CD14-positive monocyte (primary cell): ENCODE measurements at places on chromosomes 1 and 21.

- no peak for DNase-seq
Measured at GRCh38 chr1:99650773-99651437, 5.0 kb downstream of the PALMD start.

DNA sequence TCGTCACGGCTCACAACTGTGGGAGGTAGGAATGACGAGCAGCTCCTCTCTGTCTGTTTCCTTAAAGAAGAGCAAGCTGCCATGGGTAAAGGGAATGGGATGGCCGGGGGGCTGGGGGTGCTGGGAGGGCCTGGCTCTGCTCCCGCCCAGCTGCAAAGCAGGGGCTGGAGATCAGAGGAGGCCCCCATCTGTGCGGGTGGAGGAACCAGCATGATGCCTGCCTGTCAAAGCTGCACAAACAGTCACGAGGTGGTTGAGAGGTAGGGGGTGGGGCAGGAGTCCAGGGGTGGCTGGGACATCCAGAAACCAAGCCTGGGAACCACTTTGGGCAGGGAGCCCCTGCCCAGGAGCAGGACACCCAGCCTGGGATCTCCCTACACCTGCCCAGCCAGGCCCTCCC, 12.6 kb downstream of the SLC41A1 start:
- DNase-seq = no peak

- DNase-seq = no peak
Measured at GRCh38 chr1:92957030-92957734, 4.1 kb downstream of the DIPK1A start.

DNA sequence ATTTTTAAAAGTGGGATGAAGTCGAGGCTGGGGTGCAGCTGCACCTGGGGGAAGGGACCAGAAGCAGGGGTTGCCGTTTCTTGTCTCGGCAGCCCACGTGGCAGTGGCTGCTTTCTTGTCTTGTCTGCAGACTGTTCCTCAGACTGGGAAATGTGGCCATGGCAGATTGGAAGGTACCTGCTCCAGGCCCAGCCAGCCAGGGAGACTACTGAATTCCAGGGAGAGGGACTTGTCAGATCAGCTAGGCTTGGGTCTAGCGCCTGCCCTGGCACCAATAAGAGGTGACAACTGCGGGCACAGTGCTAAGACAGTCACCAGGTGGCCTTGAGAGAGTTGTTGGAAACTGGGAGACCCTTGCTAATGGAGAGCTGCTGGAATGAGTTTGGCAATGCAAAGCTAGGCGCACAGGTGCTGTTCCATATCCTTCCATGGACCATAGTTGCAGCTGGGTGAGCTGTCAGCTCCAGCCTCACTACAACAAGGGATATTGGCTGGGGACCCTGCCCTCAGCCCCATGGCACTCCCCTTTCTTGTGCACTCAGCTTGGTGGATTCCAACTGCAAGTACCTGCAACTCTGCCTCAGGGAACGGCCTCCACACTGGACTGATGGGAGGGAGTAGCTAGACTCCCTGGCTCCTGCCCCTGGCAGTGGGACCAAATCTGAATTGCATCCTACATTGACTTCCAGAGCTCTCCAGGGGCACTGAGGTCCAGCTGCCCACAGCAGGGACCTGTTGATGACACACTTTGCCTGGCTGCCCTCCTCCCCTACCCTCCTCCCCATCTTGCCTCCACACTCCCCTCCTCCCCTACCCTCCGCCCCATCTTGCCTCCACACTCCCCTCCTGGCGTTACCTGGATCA, 9.9 kb upstream of the IL22RA1 start:
- no peak for DNase-seq

DNA sequence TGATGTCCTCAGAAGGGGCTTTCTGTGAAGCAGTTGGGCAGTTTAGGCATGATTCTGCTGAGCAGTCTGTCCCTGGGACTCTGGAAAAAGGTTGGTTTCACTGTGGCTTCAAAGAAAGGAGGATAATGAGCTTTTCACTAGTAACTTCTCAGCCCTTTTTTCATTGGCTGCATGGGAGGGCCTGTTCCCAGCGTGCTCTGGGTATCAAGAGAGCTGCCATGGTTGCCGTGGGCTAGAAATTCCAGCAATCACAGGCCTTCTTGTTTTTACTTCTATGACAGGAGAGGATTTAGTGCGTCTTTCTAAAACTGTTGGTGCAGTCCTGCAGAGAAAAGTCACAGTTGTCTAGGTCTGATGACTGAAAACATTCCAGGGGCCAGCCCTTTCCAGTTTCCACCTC, 7.2 kb downstream of the SZRD1 start:
- no peak for DNase-seq

DNA sequence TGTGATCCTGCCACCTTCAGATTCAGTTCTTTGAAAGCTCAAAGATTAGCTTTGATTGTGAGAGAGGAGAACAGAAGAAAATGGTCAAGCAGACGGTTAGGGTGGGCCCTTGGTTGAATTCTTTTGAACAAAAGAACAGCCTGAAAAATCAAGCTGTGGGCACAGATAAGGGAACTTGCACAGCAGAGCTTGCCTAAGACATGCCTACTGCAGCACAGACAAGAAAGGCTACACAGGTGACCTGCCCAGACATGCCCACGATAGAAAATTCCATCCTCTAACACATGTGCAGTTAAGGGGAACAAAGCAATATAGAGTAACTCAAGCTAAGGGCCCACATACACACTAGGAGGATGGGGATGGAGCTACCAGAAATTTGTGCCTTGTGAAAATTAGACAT, 512.5 kb upstream of the LRRC7 start:
- no peak for DNase-seq

DNA sequence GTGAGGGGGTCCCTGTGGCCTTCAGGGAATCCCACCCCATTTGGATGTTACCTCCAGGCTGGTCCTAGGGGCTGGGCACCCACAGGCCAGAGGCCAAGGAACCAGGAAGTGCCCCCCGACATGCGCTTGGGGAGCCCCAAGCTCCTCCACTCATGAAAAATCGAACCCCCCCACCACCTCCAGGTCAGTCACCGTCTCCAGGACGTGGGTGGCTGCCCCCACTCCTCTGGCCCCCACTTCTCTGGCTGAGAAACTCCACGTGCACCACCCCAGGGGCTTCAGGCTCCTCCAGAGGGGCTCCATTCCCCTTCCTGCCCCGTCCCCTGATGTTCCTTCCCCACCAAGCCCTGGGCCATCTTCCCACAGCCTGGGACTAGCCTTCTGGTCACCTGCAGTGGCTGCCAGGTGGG, 30.5 kb upstream of the POFUT2 start:
- no peak for DNase-seq

- DNase-seq = no peak
Measured at GRCh38 chr1:231241750-231242149, 738 bp downstream of the GNPAT start.

DNA sequence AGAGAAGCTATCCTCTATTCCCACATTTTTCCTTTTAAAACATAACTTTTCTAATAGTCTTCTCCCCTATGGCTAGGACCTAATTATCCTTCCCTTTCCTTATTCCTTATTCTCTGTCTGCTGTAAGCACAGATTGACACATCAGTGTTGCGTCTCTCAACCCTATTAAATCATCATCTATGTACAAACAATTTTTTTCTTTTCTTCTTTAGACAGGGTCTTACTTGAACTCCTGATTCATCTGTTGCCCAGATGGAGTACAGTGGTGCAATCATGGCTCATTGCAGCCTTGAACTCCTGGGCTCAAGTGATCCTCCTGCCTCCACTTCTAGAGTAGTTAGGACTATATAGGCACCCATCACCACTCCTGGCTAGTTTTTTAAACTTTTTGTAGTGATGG, 8.3 kb downstream of the KLHDC9 start:
- DNase-seq = no peak

GRCh38 chr1:111776391-111776790, 20.7 kb downstream of the DDX20 start:
- DNase-seq = no peak

DNA sequence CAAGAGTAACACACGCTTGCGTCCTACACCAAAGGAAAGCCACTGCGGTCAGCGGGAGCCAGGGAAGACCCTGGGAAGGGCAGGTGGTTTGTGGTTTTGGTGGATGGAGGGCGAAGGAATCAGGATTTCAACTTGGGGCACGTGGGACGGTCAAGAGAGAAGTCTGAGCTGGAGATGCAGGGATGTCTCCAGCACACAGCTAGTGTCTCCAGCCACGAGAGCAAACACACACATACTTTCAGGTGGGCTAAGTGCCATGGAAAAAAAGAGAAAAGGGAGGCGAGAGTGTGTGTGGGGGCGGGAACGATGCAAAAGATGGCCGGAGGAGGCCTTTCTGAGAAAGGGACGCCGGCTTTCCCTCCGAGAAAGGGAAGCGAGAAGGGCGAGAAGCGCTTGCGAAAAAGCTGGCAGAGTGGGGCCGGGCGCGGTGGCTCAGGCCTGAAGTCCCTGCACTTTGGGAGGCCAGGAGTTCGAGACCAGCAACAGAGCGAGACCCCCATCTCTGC, 1.4 kb upstream of the SRRM1 start:
- peak; percentile 54 for DNase-seq

DNA sequence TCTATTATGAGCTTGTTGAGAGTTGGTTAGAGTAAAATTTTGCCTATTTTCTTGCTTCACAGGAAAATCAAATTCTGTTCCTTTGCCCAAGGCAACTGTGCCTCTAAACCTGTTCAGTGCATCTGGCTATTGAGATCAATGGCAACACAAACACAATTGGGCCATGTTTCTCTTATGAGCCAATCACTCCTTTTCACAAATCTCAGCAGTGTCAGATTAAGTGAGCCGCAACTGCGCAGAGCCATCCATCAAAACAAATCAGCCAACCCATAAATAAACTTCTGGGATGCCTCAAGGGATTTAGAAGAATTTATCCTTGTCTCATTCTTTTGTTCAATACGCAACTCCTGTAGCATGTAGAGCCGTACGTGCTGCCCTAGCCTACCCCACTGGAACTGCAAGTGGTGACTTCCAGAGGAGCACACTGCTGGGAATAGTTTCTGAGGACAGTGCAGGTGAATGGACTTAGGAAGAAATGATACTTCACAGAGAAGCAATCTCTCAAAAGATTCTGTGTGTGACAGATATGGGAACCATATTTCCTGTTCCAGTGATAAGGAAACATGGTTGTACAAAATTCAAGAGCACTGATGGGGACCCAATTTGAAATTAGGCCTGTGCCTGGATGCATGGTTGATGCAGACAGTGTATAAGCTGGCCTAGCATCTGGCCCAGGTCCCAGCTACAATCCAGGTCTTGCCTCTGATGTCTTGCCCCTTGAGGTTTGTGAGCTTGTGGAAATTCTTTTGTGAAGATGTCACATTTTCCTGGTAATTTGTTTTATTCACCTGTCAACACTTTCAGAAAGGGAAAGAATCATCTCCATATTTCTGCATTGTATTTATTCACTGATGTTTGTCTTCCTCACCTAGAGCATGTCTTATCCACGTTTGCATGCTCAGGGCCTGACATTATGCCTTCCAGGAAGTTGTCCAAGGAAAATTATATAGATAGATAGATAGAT, 166.2 kb downstream of the URB2 start:
- DNase-seq = no peak

- DNase-seq = no peak
Measured at GRCh38 chr1:54825696-54826095, 24.6 kb upstream of the TTC22 start.

- no peak for DNase-seq
Measured at GRCh38 chr1:177311111-177311510, 140.4 kb downstream of the BRINP2 start.

DNA sequence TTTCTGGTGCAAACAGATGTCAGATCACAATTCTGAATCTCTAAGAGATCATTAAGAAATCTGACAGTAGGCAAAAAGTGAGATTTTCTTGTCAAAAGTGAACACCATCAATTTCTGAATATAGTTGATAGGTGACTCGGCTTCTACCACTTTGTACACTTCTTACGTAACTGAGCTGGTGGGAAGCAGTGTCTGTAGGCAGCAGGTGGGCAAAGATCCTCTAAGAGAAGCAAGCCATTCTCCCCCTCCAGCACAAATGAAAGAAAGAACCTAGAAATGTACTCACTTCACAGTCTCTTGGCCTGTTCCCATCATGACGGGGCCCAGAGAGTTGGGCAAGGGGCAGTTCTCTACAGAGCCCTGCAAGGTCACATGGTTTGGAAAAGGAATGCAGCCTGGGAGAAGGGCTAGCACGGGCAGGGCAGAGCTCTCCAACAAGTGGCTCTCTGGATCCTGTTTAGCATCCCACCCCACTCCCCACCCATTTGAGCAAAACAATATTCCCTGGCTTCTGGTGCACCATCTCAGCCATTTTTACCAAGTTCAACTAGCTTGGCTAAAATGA, 412.6 kb downstream of the LTN1 start:
- no peak for DNase-seq

- DNase-seq = no peak
Measured at GRCh38 chr1:9482816-9483572, 56.3 kb upstream of the SLC25A33 start.

GRCh38 chr1:112244131-112244530, 151.9 kb upstream of the CTTNBP2NL start:
- no peak for DNase-seq

- no peak for DNase-seq
Measured at GRCh38 chr21:18776936-18777335, 373.4 kb upstream of the TMPRSS15 start.

DNA sequence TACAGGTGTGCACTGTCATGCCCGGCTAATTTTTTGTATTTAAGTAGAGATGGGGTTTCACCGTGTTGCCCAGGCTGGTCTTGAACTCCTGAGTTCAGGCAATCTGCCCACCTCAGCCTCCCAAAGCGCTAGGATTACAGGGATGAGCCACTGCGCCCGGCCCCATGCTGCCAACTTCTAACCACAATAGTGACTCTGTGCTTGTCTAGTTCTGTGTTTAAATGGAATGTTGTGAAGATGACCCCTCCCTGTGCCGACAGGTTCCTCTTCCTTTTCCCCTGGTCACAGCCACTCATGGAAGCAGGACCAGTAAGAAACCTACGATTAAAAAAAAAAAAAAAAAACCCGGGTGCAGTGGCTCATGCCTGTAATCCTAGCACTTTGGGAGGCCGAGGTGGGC, 4.7 kb downstream of the MAP1LC3C start:
- no peak for DNase-seq

GRCh38 chr1:25825605-25826004, 5.9 kb downstream of the MTFR1L start:
- DNase-seq = no peak

DNA sequence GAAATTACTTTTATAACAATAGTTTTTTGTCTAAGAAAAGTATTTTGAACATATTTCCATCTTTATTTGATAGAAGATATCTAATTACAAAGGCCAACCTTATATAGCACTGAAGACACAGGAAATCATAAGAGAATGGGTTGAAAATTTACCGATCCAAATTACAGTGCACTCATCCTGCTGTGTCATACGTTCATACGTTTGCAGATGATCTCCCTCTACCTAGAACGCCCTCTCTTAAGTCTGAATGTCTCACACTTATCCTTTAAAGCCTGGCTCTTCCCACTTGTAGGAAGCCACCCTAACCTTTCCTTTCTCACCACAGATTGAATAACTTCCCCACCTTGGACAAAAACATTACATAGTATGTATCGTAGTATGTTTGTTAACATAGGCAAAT, 9.3 kb downstream of the ASH1L start:
- no peak for DNase-seq

- no peak for DNase-seq
Measured at GRCh38 chr1:33819913-33820311, 44.0 kb upstream of the HMGB4 start.

GRCh38 chr1:12343823-12344487, 114.1 kb downstream of the VPS13D start:
- no peak for DNase-seq
